Stimulated activated naive CD4-positive, alpha-beta T cell (primary cell): ENCODE measurements at places on chromosomes 5 and 9.
A peak's percentile ranks its signal among the peaks of the same experiment; 100 is the strongest.

DNA sequence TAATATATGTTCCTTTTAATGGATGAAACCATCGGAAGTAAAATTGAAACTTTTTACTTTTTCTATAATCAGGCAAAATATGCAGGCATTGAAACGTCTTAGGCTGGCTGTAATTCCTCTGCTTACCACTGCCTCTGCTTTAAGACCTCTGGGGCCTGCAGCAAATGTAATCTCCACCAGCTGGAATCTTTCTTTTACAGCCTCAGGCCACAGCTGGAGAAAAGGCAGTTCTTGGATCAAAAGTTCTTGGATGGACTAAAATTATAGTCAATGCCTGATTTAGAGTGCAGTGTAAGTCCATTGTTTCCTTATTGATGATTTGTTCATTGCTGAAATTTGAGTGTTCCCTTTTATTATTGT, 396.7 kb downstream of the KCTD16 start:
- no peak for DNase-seq

DNA sequence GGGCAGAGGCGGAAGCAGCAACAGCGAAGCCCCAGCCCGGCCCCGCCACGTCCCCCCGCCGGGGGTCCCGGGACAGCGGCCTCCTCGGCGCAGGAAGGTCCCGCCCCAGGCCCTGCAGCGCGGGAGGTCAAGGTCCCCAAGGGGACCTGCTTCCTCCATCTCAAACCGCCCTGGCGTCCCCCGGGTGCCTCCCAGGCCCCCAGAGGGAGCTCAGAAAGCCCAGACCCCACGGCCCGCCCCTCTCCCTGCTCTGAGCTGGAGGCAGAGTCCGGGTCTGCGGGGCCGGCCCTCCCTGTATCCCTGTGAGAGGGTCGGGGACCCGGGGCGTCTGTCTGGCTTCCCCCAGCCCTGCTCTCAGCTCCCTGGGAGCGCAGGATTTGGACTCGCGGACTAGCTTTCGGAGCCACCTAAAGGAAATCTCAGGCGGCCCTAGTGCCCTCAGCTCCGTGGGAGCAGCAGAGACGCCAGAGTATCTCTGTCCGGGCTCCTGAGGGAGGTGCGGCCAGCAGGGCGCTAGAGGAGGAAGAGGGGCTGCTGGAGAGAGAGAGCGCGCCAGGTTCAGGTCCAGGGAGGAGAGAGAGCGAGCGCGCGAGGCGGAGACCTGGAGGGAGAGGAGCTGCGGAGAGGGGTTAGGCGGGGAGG, 30.7 kb downstream of the EXOC3 start:
- no peak for DNase-seq

DNA sequence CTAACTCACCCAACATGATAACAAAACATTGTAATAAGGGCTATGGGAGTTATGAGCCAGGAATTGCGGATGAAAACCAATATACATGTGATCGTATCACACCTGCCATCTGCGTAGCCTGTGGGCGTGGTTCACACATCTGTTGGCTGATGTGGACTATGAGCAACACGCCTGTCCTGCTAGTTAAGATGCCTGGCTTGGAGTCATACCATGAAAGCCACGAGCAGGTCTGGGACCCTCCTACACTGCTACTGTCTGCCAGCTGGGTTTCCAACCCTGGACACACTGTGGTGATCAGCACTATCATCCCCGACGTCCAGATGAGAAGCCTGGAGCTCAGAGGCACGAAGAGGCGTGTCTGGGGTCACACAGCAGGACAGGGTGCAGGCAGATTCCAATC, 40.2 kb downstream of the STK10 start:
- no peak for DNase-seq

DNA sequence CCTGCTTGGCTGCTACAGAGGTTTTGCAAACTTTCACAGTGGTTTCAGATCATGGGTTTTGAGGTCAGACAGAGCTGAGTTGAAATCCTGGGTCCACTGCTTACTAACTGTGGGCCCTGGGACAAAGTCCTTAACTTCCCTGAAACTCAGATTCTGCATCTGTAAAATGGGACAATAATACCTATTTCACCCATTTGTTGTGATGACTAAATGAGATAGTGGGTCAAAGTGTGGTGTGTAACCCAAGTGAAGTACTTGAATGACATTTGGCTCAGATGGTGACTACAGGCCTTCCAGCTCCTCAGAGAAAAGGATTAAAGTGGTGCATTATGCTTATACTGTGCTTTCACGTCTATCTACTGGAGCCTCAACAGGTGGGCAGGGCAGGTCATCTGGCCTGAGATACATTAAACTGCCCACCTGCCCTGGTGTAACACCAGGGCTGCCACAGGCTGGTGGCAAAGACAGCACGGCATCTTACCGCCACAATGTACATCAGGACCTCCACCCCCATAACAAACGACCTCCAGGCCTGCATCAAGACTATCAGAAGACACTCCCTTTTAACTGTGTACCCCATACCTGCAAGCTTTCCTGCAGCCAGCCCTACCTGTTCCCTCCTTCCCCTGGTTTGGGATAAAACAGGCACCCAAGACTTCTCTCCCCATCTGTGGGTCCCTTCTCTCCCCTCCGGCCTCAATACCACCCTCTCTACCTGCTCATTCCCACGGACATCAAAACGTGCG, 846 bp upstream of the TRAF1 start:
- no peak for DNase-seq

DNA sequence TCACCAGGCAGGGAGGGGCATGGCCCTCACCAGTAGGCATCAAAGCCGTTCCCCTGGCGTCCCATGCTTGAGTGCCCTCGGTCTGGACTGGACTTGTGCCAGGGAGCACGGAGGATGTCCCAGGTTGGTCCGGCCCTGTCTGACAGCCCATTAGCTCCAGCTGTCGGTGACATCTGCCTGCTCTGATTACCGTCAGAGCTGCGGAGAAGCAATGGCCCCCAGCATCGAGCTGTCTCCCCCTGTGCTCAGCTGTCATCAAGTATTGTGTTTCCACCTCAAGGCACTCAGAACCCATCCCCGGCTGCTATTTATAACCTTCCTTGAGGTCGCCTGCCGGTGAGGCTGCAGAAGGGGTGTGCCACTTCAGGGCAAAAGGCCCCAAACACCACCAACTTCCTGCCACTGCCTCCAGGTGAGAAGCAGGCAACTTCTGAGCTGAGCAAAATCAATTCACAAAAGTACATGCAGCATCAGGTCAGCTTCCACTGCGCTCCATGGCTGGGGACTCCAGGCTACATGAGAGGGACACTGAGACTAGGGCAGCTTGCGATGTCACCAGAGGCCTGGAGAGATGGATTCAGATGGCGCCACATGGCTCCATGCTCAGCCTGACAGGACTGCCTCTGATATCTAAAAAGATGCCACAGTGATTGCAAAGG, 142.7 kb downstream of the C5orf15 start:
- peak; percentile 54 for DNase-seq

GRCh38 chr9:123954518-123955280, 24.8 kb upstream of the DENND1A start:
- no peak for DNase-seq

GRCh38 chr9:4277531-4277991, 22.3 kb downstream of the GLIS3 start:
- no peak for DNase-seq

- DNase-seq: no peak
Measured at GRCh38 chr9:127336506-127337352, 60.2 kb upstream of the SLC2A8 start.

DNA sequence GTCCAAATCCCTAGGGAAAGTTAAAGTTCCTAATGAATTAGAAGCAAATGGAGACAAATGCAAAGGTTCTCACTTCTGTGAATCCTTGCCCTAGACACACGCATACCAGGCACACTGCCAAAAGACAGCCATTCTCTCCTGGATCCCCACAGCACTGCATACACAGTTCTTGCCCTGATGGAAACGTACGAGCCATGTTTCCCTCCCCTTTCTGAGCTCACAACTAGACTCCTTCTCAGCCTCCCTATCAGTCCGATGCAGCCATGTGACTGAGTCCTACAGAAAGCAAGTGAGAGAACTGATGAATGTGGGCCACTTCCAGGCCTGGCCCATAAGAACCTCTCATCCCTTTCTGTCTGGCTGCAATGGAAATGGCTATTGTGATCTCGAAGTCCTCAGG, 92.0 kb downstream of the ZNF608 start:
- no peak for DNase-seq

- no peak for DNase-seq
Measured at GRCh38 chr5:136886608-136887007, 521.3 kb upstream of the TRPC7 start.

DNA sequence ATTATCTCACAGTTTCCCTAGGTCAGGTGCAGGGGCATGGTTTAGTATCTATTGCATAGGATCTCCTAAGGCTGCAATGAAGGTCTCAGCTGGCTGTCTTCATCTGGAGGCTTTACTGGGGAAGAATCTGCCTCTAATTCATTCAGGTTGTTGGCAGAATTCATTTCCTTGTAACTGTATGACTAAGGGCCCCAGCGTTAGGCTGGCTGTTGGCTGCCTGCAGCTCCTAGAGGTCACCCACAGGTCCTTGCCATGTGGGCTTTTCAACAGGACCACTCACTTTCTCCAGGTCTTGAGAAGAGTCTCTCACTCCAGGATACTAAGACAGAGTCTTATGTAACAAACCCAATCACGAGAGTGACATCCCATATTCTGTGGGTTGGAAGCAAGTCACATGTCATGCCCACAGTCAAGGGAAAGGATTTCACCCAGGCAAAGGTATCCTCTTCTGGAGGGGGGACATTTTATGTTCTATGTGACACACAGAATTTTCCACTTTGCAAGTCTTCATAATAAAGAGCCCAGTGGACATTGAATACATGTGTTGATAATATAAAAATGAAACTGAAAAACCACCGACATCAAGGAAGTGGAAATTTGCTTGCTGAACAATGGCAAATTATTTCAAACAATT, 38.2 kb downstream of the HMHB1 start:
- no peak for DNase-seq

DNA sequence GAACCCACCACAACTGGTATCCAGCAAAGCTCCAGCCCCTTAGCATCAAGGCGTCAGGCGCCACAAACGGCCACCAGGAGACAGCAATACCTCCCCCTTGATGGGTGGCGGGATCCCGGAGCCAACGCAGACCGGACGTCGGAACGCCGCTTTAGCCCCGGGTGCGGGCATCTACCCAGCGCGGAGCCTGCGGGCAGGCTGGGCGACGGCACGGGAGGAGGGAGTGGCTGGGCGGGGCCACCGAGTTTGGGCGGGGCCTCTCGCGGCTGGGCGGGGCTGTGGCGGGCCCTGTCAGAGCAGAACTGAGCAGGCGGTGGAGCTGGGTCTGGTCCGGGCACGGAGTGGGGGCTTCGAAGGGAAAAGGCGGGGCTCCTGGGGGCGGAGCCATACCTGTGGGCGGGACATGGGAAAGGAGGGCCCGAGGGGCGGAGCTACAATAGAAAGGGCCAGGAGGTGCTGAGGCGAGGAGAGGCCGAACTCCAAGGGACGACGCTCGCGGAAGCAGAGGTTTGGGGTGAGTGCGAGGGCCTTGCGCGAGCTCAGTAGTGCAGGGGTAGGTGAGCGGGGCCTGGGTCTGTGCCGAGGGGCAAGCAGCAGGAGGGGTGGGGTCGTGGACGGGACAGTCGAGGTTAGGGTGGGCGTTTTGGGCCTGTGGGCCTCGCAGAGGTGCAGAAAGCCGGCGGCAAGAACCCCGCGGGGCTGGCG, 40.2 kb upstream of the GARNL3 start:
- peak; percentile 83 for DNase-seq

DNA sequence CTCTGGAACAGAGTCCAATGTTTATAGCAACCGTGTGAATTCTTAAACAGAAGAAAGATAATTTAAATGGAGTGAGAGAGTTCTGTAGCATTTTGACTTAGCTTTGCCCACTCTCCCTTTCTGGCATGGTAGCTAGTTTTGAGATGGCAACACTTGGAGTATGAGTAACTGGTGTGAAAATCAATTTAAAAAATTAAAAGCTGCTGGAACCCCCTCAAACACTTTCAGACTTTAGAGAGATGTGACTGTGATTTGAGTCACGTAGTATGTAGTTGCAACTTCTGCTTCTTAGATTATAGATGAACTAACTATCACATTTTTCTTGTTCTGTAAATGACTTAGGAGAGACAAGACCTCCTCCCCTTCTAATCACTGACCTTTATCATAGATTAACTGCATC, 2309.5 kb upstream of the C9orf72 start:
- no peak for DNase-seq

DNA sequence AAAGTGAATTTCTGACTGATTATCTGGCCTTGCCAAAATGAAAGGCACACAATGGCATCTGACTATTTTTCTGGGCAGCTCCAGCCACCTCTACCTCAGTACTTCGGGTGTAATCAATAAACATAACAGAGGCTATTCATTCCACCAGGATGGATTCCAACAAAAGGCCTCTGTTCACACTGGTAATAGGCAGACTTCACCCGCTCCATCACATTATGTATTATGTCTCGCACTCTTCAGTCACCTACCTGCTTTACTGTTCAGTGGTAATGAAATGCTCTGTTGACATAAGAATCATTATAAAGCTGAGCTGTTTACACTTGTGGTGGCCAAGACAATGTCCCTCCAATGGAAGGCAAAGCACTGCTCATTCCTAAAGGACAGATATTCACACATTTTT, 1333.7 kb upstream of the WWC1 start:
- DNase-seq: no peak

GRCh38 chr5:68950930-68951329, 142.9 kb upstream of the SLC30A5 start:
- DNase-seq: no peak

- no peak for DNase-seq
Measured at GRCh38 chr5:172788771-172789686, 18.0 kb upstream of the DUSP1 start.

- DNase-seq: no peak
Measured at GRCh38 chr5:158609333-158610050, 490.2 kb downstream of the EBF1 start.

- DNase-seq: no peak
Measured at GRCh38 chr5:136115183-136115865, 17.3 kb upstream of the SMAD5 start.

DNA sequence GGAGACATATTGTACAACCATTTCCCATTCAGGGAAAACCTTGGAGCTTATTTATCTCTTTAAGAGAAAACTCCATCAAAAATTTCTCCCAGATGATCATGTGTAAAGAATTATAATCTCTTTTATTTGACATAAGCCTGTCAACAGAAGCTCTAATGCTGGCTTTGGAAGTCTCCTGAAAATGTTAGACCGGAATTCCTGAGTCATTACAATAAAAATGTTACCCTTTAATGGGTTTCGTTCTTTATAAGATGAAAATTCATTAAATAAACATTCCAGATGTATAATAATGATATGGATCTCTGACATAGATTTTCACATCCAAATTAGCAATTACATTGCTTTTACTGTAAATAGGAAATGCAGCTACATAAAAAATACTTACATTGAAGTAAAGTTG, 1036.4 kb downstream of the EFNA5 start:
- no peak for DNase-seq

DNA sequence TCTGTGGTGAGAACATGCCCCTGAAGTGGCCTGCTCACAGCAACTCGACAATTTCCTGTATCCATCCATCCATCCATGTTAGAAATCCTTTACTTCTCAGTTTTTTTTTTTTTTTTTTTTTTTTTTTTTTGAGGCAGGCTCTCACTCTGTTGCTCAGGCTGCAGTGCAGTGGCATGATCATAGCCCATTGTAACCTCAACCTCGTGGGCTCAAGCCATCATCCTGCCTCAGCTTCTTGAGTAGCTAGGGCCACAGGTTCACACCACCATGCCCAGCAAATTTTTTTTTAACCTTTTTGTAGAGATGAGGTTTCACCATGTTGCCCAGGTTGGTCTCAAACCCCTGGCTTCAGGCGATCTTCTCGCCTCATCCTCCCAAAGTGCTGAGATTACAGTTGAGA, 259.1 kb downstream of the ARHGAP26 start:
- DNase-seq: no peak
